SW 1271 (cell line): ENCODE measurements at places on chromosomes 16 and 17.
A peak's percentile ranks its signal among the peaks of the same experiment; 100 is the strongest.

- no peak for DNase-seq
Measured at GRCh38 chr17:81509207-81509971, 3.2 kb downstream of the ACTG1 start.

DNA sequence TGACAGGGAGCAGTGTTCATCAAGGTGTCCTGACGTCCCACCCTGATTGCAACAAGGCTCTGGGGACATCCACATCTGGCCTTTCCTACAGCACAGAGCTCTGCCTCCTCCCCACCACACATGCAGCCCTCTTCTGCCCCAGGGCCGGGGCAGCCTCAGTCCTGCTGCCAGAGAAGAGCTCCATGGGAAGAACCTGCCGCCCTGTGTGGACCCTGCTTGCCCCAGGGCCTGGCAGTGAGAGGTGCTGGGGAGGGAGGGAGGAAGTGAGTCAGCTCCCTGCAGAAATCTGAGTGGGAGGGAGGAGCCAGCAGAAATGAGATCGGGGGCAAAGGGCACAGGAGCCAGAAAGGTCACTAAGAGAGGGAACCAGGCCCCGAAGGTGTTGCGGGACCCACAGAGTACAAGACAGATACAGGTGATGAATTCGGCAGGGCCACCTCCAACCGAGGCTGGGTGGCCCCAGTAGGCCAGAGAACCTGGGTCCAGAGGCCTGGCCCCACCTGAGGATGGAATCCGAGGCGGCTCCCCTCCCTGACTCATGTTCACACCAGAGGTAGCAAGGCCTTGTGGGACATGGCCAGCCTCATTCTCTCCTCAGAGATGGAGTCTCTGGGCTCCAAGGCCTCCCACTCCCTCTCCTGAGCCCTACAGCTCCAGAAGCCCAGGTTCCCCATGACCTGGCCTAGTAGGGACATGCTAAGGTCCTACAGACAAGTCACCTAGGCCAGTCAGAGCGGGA is 24.8 kb downstream of the MYO18A start:
- DNase-seq: peak; percentile 74

DNA sequence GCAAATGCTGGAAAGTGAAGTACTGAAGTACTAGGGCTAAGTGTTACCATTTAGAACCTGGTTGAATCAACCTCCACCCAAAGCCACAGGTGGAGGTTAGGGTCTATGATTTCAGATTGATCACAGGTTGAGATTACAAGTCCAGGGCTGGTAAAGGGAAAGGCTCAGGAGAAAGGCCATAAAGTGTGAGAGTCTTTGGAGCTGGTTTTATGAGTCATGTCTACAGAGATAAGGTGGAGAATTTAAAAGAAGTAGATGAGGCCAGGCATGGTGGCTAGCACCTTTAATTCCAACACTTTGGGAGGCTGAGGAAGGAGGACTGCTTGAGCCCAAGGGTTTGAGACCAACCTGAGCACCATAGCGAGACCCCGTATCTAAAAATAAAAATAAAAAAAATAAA is 221.7 kb upstream of the CDH11 start:
- DNase-seq: no peak

GRCh38 chr17:11242411-11242810 is 1.4 kb downstream of the SHISA6 start:
- DNase-seq: no peak

DNA sequence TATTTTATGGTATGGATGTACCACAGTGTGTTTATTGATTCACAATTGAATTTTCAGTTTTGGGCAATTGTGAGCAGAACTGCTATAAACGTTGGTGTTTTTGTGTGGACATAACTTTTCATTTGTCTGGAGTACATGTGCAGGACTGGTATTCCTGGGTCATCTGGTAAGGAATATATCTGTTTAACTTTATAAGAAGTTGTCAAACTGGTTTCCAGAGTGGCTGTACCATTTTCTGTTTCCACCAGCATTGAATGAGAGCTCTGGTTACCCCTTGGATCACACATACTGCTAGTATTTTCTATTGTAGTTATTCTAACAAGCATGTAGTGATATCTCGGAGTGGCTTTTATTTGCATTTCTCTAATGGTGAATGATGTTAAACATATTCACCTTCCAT is 24.3 kb downstream of the TMEM238L start:
- no peak for DNase-seq

DNA sequence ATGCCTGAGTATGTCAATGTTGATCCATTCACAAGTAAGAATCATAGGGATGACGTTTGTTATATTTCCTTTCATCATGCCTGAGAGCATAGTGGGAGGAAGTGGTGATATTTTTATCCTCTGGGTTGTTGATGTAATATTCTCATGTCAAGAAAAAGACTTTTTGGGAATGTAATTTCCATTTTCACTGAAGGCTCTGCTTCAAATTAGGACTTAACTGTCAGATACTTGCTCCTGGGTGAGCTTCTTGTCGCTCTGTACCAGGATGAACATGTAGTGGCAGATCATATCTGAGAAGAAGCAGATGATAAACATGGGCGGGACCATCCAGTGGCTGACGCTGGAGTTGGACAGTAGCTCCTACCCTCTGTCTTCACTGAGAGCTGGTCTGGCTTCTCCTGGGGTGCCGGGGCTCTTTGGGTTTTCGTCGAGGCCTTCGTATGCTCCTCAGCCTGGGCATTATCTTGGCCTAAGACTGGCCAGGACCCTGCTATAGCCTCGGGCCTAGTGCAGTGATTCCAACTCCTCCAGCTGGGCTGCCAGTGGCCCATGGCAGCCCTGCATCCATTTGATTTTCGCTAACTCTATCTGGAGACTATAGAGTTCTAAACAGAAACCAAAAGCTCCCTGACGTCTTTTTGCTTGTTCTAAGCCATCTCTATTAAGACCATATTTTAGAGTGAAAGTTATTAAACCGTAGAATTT is 19.7 kb downstream of the CYB5B start:
- DNase-seq: no peak

DNA sequence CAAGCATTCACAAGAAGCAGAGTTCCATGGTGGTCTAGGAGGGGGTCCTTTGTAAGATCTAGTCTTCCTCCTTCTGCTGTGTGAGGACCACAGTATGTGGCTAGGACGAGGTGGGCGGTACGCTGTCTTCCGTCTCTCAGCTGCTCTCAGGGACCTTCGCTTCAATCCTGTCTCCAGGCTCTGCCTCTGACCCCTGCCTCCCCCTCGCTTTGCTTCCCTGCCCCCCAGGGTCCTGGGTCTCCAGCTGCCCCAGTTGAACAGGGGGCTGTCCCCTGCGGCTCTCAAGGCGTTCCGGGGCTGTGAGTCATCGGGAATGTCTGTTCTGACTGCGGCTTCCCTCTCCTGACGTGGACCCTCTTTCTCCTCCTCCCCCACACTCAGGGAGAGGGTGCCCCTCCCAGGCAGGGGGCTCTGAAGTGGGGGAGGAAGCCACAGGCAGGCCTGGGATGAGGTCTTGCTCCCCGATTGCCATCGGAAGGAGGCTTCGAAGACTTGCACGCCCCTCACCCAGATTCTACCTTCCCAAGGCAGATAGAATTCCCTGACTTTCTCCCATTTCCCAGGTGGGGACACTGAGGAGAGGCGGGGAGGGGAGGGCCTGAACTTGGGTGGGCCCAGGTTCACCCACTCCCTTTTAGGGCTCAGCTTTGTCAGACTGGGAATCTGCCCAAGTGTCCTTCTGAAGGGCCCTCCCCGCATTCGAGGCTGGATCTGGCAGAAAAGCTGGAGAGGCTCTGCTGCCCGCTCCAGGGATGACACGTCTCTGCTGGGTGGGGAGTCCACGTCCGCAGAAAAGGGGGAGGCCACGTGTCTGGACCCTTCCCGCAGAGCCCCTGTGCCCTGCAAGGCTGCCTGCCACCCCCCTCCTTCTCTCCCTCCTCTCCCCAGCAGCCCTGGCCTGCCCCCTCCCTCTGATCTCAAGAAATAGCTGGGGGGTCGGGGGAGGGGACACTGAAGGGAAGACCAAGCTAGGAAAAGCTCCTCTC is 9.1 kb upstream of the COL1A1 start:
- DNase-seq: no peak

DNA sequence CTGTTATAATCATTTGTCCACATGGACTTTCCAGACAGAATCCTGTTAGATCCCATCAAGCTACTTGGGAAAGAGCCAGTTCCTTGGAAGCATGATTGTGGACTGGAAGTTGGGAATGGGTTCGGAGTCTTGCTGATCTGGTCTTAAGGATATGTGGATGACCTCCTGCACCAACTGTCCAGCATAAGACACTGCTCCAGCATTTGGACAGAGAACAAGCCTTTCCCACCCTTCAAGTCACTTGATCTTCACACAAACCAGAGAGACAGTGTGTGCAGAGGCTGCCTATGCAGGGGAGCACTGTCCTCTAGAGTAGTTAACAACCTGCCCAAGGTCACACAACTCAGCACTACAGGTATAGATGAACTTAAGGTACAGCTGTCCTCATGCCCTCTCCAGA is 5.8 kb upstream of the MT1B start:
- DNase-seq: no peak

- DNase-seq: no peak
Measured at GRCh38 chr16:61471737-61472136, 564.5 kb downstream of the CDH8 start.

DNA sequence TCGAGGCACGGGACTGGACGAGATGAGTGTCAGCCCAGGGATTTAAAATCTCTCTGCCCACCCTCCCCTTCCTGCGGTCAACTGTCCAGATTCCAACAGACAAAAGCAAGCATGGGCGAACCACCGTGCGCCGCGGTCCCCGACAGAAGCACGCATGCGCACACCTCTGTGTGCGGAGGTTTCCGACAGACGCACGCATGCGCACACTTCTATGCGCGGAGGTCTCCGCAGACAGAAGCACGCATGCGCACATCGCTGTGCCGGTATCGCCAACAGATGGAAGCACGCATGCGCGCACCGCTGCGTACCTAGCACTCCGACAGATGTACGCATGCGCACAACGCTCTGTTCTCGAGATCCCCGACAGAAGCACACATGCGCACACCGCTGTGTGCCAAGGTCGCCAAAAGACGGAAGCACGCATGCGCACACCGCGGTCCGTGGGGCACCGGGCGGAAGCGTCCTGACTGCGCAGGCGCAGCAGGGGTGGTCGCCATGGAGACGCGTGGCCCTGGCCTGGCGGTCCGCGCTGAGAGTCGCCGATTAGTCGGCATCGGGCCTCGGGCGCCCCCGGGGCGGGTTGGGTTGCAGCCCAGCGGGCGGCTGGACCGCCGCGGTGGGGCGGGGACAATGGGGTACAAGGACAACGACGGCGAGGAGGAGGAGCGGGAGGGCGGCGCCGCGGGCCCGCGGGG is 57.4 kb upstream of the RPH3AL start:
- DNase-seq: peak; percentile 98

DNA sequence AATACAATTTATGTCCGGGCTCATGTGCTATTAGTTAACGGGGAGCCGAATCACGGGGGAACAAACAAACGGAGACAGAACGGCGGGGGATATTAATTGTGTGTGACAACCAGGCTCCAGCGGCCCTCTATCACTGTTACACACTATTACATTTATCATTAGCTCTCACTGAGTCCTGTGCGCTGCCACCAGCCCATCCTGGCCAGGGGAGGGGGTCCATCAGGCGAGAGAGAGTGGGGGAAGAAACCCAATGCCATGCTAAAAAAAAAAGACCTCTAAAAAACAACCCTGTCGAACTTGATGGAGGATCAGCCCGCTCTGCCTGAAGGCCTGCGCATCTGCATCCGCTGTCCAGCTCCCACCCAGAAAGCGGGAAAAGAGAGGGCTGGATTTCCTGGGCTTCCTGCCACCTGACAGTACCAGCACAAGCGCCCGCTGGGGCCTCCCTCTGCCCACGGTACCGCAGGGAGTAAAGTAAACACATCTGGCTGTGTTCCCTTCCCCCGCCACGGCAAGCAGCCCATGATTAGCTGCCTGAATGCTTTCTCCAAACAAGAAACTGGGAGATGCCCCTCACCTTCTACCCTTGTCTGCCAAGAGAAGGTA is 41.7 kb downstream of the PIPOX start:
- DNase-seq: no peak

- DNase-seq: no peak
Measured at GRCh38 chr17:80191865-80192661, 22.2 kb downstream of the CARD14 start.
